ENCODE measurements at places on chromosomes 4 and X.

GRCh38 chr4:122827879-122828601 is 1.4 kb downstream of the FGF2 start:
- no peaks in the 10 kb centered on the region for H3K36me3 ChIP-seq
- DNase-seq: no peak

DNA sequence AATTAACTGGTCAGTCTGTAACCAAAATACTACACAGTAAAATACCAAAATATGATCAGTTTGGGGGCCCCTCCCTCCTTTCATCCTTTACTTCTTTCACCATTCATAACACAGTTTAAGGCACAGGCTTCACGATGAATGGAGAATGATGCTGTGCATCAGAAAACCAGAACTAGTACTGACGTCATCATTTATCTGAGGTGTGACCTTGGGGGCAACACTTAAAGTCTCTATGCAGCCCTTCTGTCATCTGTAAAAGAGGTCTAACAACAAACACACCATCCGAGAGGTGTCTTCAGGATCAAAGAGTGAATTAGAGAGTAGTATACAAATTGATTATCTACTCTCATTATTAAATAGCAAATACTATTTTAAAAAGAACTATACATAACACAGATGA is 135.4 kb downstream of the SH3KBP1 start:
- peaks cover 18% of the 10 kb centered on the region for H3K4me1 ChIP-seq
- H3K4me3 ChIP-seq: no peak overlapping the region
- H3K36me3 ChIP-seq: peaks cover 5% of the 10 kb centered on the region
- DNase-seq: no peak

- peaks cover 4% of the 10 kb centered on the region for H3K36me3 ChIP-seq
- H3K4me1 ChIP-seq: no peaks in the 10 kb centered on the region
- no peak overlapping the region for H3K27ac ChIP-seq
- no peak overlapping the region for H3K4me3 ChIP-seq
These were observed 30.3 kb downstream of the SLC25A43 start for GRCh38 chrX:119429471-119429870.

DNA sequence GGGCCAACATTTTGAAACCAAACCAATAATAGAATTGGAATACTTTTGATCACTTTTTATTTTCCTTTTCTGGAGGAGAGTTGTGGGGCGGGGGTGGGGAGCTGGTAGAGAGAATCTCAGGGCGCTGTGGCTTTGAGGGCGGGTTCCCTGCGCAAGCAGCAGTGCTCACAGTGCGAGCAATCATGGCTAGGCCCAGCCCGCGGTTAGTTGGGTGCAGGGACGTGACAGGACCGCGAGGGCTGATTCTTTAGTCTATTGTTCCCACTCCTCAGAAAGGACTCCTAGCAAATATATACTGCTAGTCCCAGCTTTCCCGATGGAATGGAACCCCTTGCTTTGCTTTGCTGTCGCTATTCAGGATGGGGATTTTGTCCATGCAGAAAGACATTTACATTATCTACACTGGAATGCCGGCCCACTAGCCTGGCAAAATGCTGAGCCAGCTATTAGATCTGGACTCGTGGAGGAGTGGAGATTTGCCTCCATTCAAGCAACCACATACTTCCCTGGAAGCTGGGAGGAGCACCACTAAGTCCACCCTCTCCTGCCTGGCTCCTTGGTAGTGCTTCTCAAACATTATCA is 23.9 kb upstream of the APLN start:
- no peak overlapping the region for H3K27ac ChIP-seq
- peaks cover 4% of the 10 kb centered on the region for H3K27me3 ChIP-seq
- no peak for DNase-seq
- peaks cover 4% of the 10 kb centered on the region for H3K36me3 ChIP-seq
- no peak overlapping the region for H3K4me3 ChIP-seq

GRCh38 chrX:3550871-3551270 is 162.6 kb downstream of the PRKX start:
- H3K36me3 ChIP-seq: no peaks in the 10 kb centered on the region
- H3K4me1 ChIP-seq: peaks cover 9% of the 10 kb centered on the region
- H3K27ac ChIP-seq: no peak overlapping the region
- H3K27me3 ChIP-seq: no peaks in the 10 kb centered on the region
- H3K4me3 ChIP-seq: no peak overlapping the region

GRCh38 chr4:143183513-143184216 is 1.1 kb upstream of the USP38 start:
- H3K4me3 ChIP-seq: peak overlapping the region; percentile 89
- H3K36me3 ChIP-seq: peaks cover 7% of the 10 kb centered on the region
- peaks cover 9% of the 10 kb centered on the region for H3K27me3 ChIP-seq
- no peak for DNase-seq
- H3K4me1 ChIP-seq: peaks cover 14% of the 10 kb centered on the region

- no peaks in the 10 kb centered on the region for H3K36me3 ChIP-seq
- no peaks in the 10 kb centered on the region for H3K4me1 ChIP-seq
- no peak for DNase-seq
- no peak overlapping the region for H3K4me3 ChIP-seq
- H3K27me3 ChIP-seq: no peaks in the 10 kb centered on the region
These were observed 46.8 kb downstream of the PKD2 start for GRCh38 chr4:88054229-88054628.

- H3K36me3 ChIP-seq: no peaks in the 10 kb centered on the region
- H3K27me3 ChIP-seq: peaks cover 5% of the 10 kb centered on the region
- peaks cover 7% of the 10 kb centered on the region for H3K4me1 ChIP-seq
- no peak for DNase-seq
These were observed 107.3 kb downstream of the PTTG2 start for GRCh38 chr4:38067499-38067898.

DNA sequence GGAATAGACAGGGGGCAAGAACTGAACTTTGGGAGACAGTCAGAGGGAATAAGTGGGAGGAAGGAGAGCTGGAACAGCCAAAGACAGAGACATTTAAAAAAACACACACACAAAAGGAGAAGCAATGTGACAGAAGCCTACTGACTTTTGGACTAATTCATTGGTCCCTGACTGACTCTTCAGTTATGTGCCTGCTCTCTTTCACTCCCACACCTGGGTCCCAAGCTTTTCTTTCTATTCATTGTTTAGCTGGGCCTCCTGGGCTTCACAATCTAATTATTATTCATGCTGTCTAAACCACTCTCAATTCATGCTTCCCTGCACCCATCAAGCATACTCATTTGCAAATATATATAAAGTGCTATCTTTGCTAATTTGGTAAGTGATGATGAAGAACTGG is 139.2 kb upstream of the IRS4 start:
- no peaks in the 10 kb centered on the region for H3K36me3 ChIP-seq
- no peak overlapping the region for H3K27ac ChIP-seq
- no peak overlapping the region for H3K4me3 ChIP-seq
- DNase-seq: no peak
- peaks cover 1% of the 10 kb centered on the region for H3K27me3 ChIP-seq
